ENCODE measurements at places on chromosomes 4 and X. TPM values are rescaled to one million over a fixed set of nuclear protein-coding genes. Genes with fewer than 3 reads are reported as not detected.

DNA sequence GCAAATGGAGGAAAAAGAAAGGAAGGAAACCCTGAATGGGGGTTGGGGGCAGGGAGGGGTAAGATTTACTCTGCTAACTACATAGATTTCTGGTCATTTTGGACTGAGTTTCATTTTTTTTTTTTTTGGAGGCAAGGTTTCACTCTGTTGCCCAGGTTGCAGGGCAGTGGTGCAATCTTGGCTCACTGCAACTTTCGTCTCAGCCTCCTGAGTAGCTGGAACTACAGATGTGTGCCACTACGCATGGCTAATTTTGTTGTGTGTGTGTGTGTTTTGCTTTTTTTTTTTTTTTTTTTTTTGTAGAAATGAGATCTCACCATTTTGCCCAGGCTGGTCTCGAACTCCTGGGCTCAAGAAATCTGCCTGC lies 223.5 kb downstream of the APBB2 start:
- no peak for DNase-seq

- DNase-seq: no peak
These were observed 13.2 kb downstream of the HS3ST1 start for GRCh38 chr4:11415409-11416070.

MAGEB17 gene
- not detected for total RNA-seq

ALB gene
- 3.2 TPM for total RNA-seq

GPRASP1 gene
- 2.5 TPM for total RNA-seq

Data from colonic mucosa (tissue), 4 donors.